ENCODE measurements at places on chromosomes 3 and 15.

DNA sequence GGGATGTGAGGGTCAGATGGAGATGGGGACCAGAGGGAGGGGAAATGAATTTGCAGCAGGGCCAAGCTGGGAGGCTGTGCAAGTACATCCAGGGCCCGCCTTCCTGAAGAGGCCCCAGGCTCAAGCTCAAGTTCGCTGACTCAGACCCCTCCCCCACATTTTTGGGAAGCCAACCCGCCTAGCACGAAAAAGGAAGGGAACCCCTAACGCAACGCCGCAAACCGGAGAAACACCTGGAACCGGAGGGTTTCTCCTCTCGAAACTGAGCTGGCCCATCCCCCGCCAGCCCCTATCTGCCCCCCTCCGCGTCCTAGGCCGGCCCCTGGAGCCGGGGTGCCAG, 624 bp downstream of the AP3B2 start:
- no peak for DNase-seq

DNA sequence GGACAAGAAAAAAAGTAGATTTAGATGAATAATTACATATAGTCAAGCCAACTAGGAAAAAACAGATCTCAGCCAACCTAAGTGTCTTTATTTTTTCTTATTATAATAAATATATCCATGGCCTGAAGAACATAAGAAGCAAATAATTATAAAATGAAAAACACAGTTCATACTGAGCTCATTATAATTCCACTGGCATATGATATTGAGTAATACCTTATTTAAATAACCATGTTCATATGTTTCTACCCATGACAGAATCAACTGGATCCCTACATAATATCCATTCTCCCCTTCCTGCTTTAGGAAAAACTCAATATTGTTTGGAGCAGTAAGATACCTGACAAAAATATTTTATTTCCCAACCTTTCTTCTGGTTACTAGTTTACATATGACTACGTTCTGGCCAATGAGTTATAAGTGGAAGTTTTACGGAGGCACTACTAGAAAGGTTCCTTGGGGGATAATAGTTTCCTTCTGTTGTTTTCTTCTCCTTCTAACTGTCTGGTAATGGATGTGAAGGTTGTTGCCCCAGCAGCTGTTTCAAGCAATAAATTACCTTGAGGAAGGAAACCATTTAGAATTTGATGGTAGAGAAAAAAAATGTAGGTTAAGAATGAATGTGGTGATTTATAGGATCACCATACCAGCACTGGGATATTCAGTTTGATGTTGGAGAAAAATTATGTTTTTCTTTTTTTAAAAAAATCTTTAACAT, 184.1 kb upstream of the MBNL1 start:
- DNase-seq = no peak

DNA sequence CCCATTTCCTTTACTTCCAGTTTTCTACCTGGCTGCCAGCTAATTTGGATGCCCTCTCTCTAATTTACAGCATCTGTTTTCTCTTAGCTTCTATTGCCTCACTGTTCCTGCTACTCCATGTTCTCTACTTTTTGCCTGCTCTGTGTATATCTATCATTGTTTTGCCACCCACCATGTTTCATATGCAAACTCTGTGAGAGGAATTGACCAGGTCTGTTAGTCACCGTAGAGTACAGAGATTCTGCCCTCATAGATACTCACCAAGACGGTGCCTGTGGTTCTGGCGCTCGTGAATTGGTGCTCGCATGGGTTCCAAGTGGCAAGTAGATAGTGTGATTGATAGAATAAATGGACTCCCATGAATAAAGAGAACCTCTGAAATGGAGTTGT, 288.8 kb downstream of the CNTN6 start:
- DNase-seq = no peak

DNA sequence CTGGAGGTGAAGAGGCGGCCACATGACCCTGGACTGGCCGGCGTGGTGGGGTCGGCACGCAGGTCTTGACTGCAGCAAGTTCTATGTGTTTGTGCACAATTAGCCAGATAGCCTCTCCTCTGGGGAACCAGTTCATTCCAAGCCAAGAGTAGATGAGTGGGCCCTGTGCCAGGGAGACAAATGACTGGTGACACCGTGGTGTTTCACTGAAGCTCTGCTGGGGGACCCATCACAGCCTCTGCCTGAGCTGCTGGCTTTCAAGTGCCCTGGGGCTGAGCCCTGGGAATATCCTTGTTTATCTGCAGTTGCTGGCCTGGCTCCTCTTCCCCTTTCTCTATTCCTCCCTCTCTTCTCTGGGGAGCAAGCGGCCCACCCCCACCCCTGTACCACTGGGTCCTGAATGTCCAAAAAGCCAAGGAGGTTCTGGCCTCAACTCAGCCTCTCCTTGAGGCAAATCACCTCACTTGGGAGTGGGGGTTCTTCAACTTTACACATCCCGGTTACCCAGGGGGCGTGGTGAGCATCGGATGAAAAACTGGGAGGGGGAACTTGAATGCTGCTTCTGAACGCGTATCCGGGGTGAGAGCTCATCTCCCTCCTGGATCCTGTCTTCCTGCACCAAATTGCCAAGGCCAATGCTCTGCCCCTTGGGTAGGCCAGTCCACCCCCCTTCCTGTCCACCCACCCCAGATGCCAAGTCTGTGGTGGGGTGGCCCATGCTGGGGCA, 199.6 kb upstream of the LYSMD4 start:
- no peak for DNase-seq

DNA sequence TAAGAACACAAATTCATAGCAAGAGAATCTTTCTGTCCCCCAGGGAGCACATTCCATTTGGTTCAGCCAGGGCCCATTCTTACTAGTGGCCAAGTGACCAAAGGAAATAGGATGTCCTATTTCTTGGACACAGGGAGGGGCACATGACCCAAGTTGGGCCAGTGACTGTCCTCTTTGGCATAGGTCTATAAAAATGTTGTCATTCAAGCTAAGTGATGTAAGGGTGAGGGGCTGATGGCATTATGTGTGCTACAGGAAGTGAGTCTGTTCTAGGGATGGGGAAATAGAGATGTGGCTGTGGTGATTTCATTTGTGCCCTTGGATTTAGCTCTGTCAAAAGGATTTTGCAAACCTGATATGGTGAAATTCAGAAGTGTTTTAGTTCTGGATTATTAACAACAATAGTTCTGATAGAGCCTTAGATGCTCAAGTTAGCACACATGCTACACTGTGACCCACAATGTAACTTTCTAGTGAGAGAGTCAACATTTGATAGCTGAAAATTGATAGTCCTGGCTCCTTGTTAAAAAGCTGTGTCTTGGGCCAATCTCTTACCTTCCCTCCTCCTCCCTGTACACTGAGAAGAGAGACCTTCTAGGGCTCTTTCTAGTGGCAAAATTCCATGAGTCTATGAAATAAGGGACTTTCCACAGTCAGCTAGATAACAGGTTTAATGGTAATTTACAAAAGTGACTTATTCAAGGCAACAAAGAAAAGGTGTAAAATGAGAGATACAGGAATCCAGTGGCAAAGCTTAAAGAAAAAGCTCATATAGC, 117.2 kb downstream of the THRB start:
- DNase-seq = no peak

DNA sequence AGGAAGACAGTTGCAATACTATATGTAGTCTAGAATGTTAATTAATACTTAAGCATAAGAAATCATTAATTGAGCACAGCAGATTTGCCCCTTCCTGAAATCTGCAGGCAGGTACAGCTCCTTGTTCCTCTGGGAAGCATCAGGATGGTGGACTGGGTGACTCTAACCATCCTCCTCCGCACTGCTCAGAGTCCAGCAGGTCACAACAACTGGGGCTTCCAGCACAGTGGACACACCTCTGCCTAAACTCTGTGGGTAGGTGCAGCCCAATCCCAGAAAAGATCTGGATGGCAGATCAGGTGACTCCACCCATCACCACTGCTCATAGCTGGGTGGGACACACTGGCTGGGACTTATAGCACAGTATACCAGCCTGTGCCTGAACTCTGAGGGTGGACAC, 189.9 kb upstream of the TMCO5A start:
- DNase-seq = no peak

DNA sequence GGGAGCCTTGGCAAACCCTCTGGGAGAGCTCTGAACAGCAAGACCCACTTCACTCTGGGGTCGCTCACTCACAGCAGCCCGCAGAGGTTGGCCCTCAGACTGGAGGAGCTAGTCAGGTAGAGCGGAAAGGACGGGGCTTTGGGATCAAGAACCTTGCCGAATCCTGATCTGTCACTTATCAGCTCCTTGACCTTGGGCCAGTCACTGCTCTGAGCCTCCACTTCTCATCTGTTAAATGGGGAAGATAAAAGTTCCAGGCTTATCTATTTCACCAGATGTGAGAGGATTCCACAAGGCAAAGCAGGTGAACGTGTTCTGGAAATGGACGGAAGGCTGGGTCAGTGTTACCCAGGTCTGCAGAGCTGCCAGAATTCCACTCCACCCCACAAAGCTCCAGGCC, 29.4 kb downstream of the SEMA5B start:
- no peak for DNase-seq

DNA sequence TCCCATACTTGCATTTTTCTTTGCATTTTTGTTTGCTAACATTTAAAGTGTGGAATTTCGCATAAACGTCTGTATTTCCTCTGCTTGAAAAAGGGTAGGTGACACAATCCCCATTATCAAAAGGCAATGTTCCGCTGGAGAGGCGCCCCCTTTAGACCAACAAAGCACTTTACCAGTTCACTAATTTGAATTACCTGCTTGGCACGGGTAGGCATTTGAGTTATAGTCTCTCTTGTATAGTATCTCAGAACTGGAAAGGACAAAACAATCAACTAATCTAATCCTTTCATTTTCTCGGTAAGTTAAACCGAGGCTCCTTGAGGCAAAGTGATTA, 775 bp upstream of the CCDC39 start:
- no peak for DNase-seq

GRCh38 chr15:84947947-84948830, 33.5 kb upstream of the PDE8A start:
- peak; percentile 94 for DNase-seq

- DNase-seq = no peak
Observed at GRCh38 chr3:129424185-129424841, 4.1 kb downstream of the EFCAB12 start.

DNA sequence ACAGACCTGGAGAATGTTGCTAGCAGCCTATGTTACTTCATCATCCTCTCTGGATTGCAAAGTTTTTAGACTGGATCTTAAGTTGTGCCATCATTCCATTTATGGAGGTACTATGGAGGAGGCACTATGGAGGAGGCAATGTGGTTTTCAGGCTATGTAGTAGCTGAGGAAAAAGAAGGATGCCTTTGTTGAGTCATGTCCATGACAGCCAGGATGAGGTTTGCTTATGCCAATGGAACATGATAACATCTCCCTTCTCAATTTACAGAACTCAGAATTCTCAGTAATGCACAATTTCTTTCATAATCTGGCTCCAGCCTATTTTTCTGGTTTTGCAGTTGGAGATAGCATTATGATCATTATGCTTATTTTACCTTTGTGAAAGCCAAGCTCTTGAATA, 65.9 kb upstream of the TMEM108 start:
- DNase-seq = no peak

GRCh38 chr3:119628816-119629445, 31.2 kb downstream of the PLA1A start:
- DNase-seq = no peak

GRCh38 chr3:194757647-194758061, 72.0 kb downstream of the FAM43A start:
- no peak for DNase-seq

- DNase-seq = no peak
Observed at GRCh38 chr3:159332535-159333099, 530.8 kb downstream of the MFSD1 start.

DNA sequence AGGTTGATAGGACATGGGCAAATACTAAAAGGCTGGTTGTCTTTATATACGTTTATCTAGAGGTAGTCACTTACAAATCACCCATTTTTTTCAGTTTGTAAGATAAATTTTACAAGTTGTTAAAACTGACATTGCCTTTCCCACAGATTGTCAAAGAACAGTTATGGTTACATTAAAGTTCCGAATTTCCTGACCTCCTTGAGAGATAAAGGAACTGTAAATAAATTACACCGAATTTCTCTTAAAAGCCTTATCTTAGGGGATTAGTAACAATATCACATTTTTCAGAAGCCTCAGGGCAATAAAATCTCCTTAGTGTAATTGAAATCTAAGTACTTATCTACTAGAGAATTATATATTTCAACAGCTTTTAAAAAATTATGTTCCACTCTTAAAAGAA, 49.5 kb downstream of the ZPLD1 start:
- DNase-seq = no peak

DNA sequence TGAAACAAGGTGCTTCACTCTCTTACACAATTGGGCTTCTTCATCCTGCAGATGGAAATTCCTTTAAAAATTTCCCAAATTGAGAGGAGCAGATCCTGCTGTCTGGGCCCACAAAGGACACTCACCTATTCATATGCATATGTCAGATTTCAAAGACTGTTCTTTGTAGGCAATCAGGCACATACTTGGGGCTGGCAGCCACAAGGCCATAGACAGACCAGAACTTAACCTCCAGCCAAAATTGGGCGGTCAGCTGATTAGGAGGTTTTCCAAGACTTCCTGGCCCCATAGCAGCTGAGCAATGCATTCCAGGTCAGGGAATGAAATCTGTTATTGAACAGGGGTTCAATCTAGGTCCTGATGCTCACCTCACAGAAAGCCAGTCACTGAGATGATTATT, 15.0 kb upstream of the HPS3 start:
- no peak for DNase-seq

- no peak for DNase-seq
Observed at GRCh38 chr15:53129121-53129904, 339.2 kb upstream of the ONECUT1 start.

- no peak for DNase-seq
Observed at GRCh38 chr3:124768812-124769211, 38.6 kb downstream of the UMPS start.

DNA sequence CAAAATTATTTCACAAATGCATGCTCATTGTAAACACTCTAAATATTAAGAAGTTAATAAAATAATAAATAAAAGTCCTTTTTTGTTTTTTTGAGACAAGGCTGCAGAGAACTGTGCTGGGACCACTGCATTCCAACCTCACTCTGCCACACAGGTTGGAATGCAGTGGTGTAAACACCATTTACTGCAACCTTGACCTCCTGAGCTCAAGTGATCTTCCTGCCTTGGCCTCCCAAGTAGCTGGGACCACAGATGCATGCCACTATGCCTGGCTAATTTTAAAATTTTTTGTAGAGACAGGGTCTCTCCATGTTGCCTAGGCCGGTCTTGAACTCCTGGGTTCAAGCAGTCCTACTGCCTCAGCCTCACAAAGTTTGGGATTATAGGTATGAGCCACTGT, 578.4 kb downstream of the ZIC1 start:
- DNase-seq = no peak

DNA sequence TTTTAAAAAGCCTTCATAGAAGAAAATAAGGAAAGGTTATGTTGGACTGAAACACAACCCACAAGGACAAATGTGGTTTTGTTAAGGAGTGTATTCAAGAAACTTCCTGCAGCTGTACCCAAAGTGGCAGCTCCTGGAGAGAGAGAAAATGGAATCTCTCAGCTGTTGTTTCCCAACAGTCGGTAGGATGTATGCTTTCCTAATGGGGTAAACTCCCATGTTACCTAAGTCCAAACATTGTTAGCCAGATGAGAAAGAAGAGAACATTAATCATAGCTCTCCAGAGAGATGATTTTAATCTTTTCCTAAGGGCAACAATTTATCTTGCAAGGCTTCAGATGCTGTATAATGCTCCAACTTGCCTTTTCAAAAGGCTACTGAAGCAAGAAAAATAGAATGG, 22.6 kb upstream of the TEX9 start:
- no peak for DNase-seq
